ENCODE measurements at places on chromosomes 6 and 20.

- DNase-seq, result peak; percentile 71
Measured at GRCh38 chr20:21702553-21703470, 2.7 kb upstream of the PAX1 start.

GRCh38 chr6:113015249-113015648 lies 668.1 kb downstream of the RFPL4B start:
- no peak for DNase-seq

GRCh38 chr6:87151781-87152525 lies 3.4 kb upstream of the ZNF292 start:
- DNase-seq, result peak; percentile 40

DNA sequence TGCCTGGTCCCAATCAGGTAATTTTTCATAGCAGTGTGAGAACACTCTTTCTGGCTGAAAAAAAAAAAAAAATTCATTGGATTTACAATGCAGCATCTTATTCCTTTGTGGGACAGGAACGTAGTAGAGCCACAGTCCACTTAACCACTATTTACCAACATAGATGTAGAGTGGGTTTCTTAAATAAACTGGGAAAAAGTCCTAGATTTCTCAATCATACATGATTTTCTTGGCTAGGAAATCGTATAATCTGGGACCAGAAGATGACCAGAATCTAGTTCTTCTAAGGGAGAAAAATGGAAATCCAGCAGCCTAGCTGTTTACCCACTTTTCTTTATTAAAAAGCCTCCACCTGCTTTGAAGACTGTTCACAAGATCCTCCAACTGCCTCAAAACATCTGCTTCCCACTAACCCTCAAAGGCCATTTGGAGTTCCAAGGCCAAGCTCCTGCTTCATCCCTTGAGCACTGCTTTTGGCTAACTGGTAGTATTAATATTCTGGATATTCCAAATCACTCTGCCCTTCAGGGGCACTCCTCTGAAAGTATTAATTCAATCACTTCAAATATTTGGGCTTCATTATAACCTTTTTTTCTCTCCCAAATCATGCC lies 70.4 kb downstream of the FYN start:
- DNase-seq, result no peak

DNA sequence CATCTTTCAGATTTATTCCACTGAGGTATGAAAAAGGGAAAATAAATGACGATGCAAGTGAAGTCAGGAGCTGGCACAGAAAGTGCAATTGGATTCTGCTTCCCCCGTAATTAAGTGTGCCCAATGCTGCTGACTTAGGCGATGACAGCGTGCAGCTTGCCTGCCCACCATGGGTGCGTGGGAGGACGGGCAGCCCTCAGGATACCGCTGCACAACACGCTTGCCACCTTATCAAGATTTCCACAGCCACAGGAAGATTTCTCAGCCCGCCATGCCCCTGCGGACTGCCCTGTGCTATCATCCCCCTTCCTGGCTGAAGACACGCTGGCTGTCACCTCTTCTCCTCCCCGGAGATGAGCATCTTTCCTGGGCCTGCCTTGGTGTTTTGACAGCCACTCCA lies 103.3 kb upstream of the BACH2 start:
- no peak for DNase-seq

DNA sequence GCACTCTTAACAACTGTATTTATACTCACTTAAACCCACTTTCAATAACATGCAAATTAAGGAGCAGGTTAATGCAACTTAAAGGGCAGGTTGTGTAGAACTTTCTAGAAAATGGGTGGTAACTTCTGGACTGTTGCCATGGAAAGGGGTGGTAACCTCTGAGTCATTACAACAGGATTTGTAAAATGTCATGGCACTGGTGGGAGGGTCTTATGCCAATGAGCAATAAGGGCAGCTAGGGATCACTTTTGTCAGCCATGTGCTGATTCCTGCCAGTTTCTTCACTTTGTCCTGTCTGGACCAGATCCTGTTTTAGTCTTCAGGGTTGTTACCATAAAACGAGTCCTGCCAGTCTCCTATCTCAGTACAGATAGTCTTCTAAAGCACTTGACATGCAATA lies 560.5 kb upstream of the PTCHD4 start:
- no peak for DNase-seq

DNA sequence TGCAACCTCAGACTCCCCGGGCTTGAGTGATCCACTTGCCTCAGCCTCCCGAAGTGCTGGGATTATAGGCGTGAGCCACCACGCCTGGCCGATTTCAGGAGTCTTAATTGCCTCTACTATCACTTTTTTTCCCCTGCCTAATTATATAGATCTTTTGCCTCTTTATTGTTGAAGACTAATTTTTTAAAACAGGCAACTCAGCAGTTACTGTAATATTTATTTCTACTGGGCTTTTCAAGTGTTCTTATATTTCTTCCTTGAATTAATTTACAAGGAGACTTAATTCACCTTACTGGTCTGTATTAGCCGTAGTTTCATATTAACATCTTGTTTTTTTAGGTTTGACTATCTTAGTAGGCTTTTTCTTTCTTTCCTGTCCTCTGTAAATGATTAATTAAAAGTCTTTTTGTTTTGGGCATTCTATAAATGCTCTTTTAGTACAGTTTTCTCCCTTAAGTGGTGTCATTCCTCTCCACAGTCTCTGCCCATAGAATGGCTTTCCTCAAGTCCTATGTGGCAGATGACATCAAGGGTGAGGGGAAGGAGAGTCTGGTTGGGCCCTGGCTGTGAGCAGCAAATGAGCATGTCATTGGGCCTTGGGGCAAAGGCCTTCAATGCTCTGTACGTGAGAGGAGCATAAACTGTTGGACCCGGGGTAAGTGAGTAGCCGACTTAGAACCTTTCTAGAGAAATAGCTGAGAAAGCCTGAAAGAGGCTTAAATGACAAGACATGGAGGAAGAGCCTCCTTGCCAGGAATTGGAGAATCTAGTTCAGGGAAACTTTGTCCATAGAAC lies 36.0 kb downstream of the ANKS1A start:
- no peak for DNase-seq

DNA sequence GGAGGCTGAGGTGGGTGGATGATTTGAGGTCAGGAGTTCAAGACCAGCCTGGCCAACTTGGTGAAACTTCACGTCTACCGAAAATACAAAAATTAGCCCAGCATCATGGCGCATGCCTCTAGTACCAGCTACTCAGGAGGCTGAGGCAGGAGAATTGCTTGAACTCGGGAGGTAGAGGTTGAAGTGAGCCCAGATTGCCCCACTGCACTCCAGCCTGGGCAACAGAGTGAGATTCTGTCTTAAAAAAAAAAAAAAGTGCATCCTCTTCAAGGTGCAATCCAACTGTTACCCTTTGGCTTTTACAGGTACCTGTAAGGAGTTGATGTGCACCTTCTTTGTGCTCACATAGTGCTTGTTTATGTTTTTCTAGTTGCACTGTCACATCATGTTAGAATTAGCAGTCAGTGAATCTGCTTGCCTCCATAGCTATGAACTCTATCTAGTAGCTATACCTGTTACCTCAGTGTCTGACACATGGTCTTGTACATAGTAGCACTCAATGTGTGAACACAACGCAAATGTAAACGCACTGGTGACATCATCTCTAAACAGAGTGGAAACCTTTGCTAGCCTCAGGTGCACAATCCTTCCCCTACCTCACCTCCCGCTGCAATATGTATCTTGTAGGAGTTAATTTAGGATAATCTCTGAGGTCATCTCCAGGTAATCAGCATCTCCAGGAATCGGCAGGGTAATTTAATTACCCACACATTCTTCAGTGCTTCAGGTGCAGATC lies 9.7 kb downstream of the MSH5 start:
- DNase-seq, result no peak

DNA sequence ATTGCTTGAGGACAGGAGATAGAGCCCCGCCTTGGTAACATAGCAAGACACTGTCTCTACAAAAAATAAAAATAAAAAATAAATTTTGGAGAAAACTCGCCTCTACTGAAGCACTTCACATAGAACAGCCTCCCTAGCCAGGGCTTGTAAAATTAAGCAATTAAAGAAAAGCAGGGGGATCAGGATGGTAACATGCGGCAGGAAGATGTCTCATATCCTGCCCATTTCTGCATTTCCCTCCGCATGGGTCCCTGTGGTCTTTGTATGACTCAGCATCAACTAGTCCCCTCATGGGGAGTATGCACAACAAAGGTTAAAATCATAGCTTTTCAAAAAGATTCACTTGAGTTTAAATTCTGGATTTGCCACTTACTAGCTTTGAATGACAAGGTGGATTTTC lies 379.0 kb downstream of the EPHA7 start:
- no peak for DNase-seq

- DNase-seq, result no peak
Measured at GRCh38 chr6:168031411-168031971, 34.0 kb downstream of the KIF25 start.

- DNase-seq, result no peak
Measured at GRCh38 chr6:145813285-145814034, 1.1 kb downstream of the FBXO30 start.

DNA sequence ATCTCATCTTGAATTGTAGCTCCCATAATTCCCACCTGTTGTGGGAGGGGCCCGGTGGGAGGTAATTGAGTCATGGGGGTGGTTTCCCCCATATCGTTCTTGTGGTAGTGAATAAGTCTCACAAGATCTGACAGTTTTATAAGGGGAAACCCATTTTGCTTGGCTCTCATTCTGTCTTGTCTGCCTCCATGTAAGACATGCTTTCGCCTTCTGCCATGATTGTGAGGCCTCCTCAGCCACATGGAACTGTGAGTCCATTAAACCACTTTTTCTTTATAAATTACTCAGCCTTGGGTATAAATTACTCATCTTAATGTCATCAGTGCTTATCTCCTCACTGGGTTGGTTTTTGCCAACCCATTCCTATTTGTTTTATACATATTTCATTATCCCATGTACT lies 142.0 kb upstream of the GMDS start:
- no peak for DNase-seq

DNA sequence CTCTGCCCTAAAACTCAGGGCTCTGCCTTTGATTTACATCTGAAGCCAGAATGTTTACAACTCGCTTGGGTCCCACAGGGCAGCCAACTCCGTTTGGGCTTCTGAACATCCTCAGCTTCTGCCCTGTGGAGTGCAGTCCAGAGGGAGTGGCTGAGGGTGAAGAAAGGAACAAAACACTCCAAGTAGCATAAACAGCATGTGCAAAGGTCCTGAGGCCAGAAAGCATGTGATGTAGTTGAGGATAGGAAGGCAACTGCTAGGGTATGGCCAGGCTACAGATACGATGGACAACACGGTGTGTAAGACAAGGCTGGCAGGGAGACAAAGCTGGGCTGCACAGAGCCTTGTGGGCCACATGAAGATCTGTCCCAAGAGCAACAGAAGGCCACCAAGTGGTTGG lies 12.5 kb downstream of the JAG1 start:
- DNase-seq, result no peak

DNA sequence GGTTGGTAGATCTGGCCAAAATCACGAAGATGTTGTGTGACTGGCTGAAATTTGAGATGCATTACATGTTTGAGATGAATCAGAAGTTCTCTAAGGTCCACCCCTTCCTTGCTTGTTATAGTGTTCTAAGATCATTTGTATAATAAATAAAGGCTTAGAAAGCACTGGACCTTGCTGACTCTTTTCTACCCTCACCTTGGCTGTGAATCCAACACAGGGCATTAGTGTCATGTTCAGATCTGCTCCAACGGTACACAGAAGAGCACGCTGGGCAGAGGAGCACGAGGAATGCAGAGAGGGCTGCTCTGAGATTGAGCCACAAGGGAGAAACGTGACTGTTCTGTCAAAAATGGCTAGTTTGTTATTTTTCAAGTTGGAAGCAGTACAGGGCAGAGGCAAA lies 169.5 kb upstream of the HDAC2 start:
- DNase-seq, result no peak

DNA sequence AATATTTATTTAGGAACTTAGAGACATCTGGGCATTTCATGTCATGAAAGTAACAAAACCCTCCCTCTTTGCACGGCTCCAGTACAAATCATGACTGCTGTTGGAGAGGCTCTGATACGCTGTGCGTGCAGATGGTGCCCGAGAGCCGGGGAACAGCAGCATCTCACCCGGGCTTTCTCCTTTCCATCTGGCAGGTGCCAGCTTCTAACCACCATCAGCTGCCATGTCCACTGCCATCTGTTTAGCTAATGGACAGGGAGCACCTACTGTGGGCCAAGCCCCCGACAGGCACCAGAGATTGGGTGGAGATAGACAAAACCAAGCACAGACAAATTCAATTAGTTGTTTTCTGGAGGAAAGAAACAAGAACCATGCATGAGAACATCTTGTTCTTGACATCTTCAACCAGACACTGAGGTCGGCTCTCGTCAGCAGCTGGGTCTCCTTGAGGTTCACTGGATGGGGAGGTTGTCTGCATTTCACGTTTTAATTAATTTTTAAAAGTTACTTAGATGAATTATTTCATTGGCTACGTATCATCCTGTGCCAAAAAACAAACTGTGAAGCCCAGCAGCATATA lies 323.7 kb downstream of the THBS2 start:
- DNase-seq, result no peak

DNA sequence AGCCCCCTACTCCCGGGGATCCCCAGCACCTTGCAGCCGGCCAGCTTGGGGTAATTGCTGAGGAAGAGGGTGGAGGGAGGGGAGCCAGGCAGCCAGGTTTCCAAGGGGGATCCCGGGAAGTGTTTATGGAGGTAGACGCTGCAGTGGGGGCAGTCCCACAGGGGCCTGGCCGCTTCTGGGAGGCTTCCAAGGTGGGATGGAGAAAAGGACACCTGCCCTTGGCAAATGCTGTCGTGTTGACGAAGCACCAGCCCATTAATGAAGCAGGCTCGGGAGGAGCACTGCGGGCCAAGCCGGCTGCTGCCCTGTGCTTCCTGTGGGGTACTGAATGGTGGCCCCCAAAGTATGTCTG lies 82.4 kb downstream of the TMEM242 start:
- DNase-seq, result no peak

DNA sequence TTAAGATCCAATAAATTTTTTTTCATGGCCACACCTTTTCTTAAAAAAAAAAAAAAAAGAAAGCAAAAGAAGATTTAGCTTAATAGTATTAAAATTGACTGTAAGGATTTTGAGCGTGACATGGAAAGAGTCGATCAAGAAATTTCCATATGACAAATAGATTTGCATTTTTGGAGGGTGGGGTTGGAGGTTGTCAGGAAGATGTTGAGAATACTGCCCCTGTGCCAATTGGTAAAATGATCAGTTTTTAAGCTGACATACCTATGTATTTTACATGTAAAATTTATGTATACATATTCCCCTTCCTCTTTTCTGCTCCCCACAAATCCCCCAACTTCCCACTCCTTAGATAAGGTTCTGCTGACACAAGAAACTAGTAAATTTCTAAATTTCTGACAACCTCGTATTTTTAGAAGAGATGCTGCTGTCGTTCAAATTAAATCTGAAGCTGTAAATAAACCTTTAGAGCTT lies 520.9 kb downstream of the CD83 start:
- no peak for DNase-seq

DNA sequence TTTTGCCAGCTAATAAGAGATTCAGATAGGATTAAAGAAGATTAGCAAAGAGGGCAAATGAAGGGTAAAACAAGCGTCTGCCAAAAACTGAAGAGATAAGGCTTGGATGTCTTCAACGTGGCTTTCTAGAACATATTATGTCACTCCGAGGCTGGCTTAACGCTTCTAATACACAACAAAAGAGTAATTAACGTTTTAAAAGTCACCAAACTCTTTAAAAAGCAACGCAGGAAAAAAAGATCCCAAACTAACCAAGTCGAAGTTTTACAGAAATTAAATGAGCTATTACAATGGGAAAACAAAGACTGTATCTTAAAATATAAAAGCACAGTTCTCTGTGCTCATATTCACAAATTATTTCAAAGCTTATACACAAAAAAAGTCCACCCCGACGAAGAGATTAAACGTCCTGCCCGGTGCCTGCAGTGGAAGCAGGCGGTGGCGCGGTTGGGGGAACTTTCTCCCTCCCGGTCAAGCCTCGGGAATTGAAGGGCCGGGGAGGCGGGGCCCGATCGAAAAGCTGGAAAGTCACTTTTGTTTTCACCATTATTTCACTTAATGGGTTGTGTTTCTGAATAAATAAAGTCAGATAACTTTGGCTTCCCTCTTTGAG lies 1.2 kb downstream of the MAK start:
- peak; percentile 56 for DNase-seq

Measured in NCI-H748 treated with DMSO at 0.1 percent for 48 hours (cell line).